ENCODE measurements at places on chromosomes 2 and 18.

DNA sequence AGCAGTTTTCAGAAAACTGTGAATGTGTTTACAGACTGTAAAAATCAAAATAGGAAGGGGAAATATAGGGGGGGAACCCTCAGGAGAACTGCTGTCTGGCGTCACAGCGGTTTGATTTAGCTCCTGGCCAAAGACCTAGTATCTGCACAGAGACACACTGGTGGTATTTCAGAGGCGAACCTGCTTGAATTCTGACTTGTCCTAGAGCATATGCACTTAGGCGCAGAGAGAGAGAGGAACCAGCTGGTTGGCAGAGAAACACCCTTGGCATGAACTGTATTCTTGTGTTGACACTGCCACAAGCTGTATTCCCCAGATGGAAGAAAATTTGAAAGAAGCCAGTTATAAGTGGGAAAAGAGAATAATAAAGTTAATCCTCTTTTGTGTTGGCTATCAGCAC lies 506.5 kb upstream of the NRP2 start:
- DNase-seq: no peak

GRCh38 chr2:84901593-84902120 lies 3.8 kb upstream of the TMSB10 start:
- no peak for DNase-seq

GRCh38 chr2:219277703-219278654 lies 1.2 kb upstream of the DNAJB2 start:
- DNase-seq: peak; percentile 68

GRCh38 chr2:213157242-213157641 lies 5.8 kb upstream of the IKZF2 start:
- DNase-seq: no peak

GRCh38 chr2:88563129-88563528 lies 64.1 kb downstream of the EIF2AK3 start:
- no peak for DNase-seq

- DNase-seq: no peak
These were observed 3.5 kb downstream of the SLC4A3 start for GRCh38 chr2:219630770-219631405.

GRCh38 chr2:218039171-218039570 lies 29.9 kb upstream of the RUFY4 start:
- DNase-seq: no peak

GRCh38 chr2:181250691-181251090 lies 206.5 kb upstream of the ITGA4 start:
- DNase-seq: no peak

All from stimulated activated CD8-positive, alpha-beta memory T cell treated with anti-CD3 and anti-CD28 coated beads, Interleukin-2, amount 100 ng/mL, for 48 hours (primary cell).